Activated CD4-positive, alpha-beta T cell treated with anti-CD3 and anti-CD28 coated beads, Interleukin-2, Interleukin-6, amounts not matched to agents 100 ng/mL and 50 ng/mL, durations not matched to agents 16 hours and 8 hours (primary cell): ENCODE measurements at places on chromosomes 2 and 18.

DNA sequence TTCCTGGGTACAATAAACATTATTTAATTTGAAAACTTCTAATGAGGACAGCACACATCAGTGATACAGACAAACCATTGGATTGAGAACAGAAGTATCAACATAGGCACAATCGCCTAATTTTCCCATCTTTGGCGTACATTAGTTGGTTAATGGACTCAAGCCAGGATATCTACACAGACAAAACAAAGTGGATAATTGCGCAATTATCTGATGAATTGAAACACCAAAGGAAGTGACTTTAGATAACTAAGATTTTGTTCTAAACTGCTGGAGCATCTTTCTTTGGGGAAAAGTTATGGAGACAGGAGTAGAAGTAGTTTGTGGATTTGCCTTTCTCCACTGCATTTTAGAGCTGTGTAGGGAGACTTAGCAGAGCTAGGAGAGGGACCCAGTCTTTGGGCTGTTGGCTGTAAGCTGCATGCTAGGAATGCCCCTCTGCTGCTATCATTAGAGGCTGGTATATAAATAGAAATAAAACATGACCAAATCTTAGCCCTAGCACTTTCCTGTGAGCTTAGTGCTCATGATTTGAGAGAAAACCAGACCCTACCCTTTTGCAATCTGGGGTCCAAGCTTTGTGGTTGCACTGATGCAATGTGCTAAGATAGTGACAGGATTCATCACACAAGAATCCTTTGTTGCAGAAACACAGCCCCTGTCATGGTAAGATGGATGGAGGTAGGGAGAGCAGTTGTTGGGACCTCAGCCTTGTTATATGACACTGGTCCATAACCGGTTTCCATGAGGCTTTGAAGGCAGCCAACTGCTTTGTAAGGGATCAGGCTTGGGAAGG, 264.5 kb upstream of the PIK3C3 start:
- DNase-seq: no peak

GRCh38 chr2:224937887-224938286, 104.4 kb downstream of the DOCK10 start:
- no peak for DNase-seq

DNA sequence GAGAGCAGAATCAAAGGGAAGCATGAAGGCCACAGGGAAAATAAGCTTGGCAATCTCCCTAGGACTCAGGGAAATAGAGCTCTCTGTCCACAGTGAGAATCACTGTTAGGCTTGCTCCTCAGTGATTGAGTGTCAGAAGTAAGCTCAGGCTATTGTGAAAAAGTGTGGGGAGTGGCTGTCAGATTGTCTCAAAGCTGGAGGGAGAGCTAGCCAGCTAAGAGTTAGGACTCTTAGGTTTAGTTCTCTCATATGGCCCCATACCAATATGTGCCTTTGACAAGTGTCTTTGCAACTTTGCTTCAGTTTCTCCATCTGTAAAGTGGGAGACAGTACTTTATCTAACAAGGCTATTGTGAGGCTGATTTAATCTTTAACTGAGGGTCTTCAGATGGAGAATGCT, 17.2 kb downstream of the EIF4E2 start:
- DNase-seq: no peak

GRCh38 chr2:50743471-50743870, 288.5 kb downstream of the NRXN1 start:
- DNase-seq: no peak

GRCh38 chr2:75142081-75142480, 57.2 kb downstream of the TACR1 start:
- no peak for DNase-seq

GRCh38 chr18:21550510-21550970, 50.0 kb downstream of the ESCO1 start:
- no peak for DNase-seq

DNA sequence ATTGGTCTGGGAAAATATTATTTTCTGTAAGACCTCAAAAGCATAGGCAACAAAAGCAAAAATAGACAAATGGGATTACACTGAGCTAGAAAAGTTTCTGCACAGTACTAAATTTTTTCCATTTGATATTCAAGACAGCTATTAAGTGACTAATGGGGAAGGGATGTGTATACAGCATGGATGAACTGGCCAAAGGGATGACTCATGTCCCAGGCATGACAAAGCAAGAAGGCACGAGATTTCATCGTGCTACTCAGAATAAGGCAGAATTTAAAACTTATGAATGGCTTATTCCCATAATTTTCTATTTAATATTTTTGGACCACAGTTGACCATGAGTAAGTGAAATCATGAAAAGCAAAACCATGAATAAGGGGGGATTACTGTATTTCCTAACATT, 1250.1 kb upstream of the GYPC start:
- DNase-seq: no peak
